ENCODE measurements at places on chromosomes 16 and 17. TPM values are rescaled to one million over a fixed set of nuclear protein-coding genes. Genes with fewer than 3 reads are reported as not detected.

DNA sequence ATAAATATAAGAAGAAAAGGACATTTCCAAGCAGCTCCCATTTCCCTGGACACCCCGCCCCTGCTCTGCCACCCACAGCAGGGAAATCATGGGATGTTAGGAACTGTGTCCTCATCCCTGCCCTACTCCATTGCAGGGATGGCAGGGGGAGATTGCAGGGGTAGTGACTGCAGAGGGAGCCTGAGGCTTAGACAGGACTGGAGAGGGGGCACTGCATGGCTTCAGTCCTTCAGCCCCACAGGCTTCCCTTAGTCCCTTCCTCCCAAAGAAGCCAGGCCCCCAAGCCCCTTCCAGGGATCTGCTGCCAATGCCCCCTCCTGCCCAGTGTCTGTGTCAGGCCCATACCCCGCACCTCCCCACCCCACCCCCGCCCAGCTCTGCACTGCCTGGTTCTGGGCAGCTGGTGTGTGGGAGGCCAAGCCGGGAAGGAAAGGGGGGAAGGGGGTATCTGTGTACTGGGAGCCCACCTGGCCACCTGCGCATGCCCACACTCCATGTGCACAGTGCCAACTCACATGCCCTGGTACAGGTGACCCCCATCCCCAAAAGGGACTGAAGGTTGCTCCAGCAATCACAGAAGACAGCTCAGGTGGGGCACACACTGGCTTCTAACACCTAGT is 3.3 kb downstream of the RUNDC3A start:
- no peak for DNase-seq

The FLYWCH2 gene
- 40.6 TPM for polyA plus RNA-seq

The GNG13 gene
- polyA plus RNA-seq = not detected

GRCh38 chr17:28938552-28938951 is 12.8 kb downstream of the PHF12 start:
- no peak for DNase-seq

The MMP25 gene
- 94.4 TPM for polyA plus RNA-seq

GRCh38 chr17:34167354-34167753 is 87.7 kb upstream of the CCL2 start:
- peak; percentile 58 for DNase-seq

DNA sequence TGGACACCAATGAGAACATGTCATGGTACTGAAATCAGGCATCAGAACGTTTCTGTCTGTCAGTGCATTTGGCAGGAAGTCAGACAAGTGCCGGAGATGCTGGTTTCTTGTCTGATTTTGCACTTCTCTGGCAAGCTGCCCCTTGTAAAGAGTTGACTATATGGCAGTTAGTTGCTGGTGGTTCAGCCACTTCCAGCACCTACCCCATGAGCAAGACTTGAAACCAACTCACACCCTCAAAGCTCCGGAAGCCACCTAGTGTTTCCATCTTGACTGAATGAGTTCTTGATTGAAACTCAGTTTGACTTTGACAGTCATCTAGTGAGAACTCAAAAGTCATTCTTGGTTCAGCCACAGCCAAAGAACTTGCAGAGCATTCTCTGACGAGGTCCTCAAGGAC is 225.1 kb downstream of the SPECC1 start:
- no peak for DNase-seq

The FBXW10 gene
- polyA plus RNA-seq = 0.20 TPM

The TMC7 gene
- 2.7 TPM for polyA plus RNA-seq

DNA sequence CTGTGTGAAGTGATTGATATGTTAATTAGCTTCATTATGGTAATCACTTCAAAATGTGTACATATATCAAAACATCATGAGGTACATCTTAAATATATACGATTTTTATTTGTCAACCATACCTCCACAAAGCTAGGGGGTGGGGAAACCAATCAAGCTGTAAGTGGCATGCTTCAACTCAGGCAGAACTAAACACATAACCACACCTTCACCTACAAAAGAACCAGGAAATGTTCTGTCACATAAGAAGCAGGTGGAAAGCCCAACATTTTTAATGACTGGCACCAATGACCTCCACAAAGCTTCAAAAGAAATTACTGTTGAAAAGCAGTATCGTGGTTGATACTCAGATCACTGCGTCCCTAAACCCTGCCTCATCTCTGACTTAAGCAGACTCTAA is 867.7 kb upstream of the EEF2KMT start:
- DNase-seq = no peak

GRCh38 chr17:49016775-49017463 is 19.7 kb downstream of the IGF2BP1 start:
- DNase-seq = peak; percentile 95

DNA sequence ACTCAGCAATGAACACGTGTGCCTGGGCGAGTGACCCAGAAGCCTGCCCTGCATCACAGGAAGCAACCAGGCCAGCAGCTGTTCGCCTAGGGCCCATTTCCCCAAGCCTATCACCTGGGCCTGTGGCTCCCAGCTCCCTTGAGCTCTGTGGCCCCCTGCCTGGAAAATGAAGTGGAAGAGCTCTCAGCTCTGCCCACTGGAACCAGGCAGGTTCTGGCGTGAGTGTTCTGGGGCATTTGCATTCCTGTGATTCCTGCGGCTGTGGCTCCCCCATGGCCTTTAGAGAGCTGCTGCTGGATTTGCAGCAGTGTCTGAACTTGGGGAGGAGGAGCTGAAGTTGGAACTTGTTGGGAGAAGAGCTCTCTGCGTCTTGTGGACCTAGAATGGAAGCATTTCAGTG is 22.8 kb downstream of the PGS1 start:
- DNase-seq = no peak

DNA sequence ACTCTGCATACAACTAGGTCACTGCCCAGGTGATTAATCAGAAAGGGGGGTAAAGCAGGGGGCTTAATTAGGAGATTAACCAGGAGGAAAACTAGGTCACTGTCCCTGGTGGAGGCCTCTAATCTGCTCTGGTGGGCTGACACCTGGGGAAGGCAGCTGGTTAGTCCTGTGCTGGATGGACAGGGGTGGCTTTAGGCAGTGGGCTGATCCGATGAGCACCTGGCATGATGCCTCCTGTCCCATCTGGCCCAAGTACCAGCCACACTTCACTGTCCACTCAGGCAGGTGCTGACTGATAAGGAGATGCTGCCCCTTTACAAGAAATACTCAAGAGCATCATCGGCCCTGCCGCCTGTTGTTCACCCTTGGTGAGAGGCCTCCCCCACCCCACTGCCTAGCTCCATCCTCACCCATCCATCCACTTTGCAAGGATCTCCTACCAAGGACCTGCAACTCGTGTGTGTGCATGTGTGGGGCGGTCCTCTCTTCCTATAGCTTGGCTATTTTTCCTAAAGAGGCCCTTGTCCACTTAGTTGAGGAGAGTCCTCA is 13.8 kb upstream of the RCVRN start:
- no peak for DNase-seq

- peak; percentile 37 for DNase-seq
Measured at GRCh38 chr16:47061204-47061603, 82.5 kb downstream of the NETO2 start.

- DNase-seq = no peak
Measured at GRCh38 chr16:8375232-8375587, 215.1 kb downstream of the TMEM114 start.

The SMTNL2 gene
- polyA plus RNA-seq = 3.0 TPM

The FOXJ1 gene
- 34.5 TPM for polyA plus RNA-seq

DNA sequence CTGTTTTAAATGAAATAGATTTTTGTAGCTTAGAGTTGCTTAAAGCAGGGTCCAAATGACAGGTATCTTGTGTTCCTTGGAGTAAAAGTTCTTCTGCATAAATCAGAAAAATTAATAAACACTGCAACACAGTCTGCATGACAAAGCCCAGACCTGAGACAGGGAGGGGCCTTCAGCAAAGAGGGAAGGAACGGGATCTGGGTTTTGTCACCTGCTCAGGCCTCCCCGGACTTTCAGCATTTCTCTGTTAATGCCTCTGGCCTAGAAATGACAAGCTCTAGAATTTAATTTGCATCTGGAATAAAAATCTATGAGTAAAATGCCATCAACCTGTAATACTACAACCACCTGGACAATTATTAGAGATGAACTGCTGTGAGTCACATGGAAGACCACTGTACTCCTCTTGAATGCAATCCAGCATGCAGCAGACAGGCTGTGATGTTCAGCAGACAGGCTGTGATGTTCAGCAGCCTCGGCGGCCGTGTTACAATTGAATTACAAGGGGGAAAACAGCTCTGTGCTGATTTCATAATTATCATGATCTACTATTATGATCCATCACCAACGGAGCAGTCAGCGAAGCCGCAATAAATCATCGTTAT is 170.2 kb downstream of the TOX3 start:
- DNase-seq = no peak

DNA sequence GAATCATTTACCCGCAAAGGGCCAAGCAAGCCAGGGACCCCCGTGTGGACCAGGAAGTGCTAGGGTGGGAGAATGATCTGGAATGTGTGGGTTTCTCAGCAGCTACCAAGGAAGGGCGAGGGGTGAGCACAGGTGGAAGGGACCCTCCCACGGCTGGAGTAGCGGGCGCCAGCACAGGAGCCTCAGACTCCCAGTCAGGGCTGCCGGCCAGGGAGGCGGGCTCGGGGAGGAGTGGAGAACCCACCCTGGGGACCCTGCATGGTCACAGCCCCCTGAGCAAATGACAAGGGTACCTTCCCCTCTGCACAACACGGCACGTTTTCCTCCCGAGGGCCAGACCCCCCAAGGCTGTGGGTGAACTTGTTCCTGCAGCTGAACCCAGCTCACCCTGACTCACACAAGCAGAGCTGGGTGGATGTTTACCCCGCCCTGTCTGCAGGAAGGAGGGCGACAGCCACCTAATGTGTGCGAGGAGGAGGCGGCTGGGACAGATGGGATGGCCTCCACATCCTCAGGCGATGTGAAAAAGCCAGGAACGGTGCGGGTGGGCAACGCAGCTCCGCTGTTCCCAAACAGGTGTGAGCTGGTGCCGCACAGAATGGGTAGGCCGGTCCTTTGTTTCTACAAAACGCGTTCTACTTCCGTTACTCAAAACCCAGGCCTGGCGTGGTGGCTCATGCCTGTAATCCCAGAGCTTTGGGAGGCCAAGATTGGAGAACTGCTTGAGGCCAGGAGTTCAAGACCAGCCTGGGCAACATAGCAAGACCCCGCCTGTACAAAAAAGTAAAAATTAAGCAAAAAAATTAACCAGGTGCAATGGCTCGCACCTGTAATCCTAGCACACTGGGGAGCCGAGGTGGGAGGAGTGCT is 6.2 kb downstream of the ECI1 start:
- no peak for DNase-seq

DNA sequence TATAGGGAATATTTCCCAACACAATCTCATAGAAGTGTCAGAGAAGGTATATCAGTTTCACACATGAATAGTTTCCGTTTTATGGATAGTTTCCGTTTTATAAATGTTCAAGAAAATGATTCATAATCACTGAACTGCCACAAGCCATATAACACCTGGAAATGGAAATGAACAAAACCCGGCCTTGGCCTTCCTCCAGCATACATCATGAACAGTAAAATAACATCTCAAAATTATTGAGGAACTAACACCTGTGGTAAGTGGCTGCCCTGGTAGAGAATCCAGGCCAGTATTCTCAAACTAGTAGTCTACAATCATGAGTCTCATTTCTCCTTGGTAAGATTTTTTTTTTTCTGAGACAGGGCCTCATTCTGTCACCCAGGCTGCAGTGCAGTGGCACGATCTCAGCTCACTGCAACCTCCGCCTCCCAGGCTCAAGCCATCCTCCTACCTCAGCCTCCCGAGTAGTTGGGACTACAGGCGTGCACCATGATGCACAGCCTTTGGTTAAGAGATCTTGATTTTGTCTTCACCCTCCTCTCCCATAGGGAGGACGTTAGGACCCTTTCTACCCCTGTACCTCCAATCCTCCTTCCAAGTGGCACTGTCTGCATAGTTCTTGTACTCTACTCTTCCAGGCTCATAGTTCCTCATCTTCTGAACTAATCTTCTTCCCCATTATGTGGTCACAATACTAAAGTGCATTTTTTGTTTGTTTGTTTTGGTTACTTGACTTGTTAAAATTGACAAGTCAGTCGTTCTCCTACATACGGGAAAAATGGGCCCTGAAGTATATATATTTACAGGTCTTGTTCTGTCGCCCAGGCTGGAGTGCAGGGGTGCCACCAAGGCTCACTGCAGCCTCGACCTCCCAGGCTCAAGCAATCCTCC is 15.0 kb upstream of the RGS9 start:
- DNase-seq = no peak

The HNF1B gene
- 4.1 TPM for polyA plus RNA-seq

Measured in lung (tissue), 17 donors.